Endodermal cell (in vitro differentiated cells): ENCODE measurements at places on chromosomes 13 and 19.

- no peak for DNase-seq
Observed at GRCh38 chr13:94784066-94784465, 71.7 kb upstream of the SOX21 start.

DNA sequence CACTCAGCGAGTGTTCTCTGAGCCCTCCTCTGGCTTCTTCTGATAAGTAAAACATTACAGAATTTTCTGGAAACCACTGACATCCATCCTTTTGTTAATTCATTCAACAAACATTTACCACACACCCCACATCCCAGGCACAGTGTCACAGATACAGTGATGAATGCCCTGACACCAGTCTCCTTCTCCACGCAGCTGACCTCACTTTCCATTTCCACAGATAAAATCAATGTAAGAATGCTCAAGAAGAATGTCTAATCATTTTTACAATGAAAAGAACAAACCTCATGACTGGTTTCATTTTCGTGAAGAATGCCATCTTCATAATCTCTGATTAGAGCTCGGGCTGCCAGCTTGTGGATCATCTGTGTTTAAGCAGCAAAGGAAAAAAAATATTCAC, 69.2 kb downstream of the PARP4 start:
- DNase-seq: no peak

DNA sequence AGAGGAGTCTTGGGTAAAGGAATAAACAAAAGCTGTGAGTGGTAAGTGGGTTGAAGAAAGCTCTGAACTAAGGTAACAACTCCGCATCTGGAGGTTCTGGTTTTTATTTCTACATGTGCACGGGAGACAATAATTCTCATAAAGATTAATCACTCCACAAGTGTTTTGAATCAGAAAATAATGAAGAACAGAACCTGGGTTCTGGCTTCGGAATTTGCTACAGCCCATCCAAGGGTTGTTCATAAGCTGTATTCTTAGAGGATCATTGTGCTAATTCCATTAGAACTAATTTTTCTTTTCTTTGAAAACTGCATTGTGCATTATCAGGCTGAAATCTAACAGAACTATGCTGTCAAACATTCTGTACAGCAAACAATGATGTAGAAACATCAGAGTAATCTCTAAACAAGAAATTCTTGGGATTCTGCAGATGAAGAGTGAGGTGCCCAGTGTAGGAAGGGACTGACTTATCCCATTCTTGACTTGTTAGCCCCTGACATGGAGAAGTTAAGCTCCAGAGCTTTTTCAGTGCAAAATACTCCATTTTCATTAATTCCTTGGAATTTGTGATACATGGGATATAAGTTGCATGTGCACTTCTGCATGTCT, 368.2 kb downstream of the COG6 start:
- no peak for DNase-seq

DNA sequence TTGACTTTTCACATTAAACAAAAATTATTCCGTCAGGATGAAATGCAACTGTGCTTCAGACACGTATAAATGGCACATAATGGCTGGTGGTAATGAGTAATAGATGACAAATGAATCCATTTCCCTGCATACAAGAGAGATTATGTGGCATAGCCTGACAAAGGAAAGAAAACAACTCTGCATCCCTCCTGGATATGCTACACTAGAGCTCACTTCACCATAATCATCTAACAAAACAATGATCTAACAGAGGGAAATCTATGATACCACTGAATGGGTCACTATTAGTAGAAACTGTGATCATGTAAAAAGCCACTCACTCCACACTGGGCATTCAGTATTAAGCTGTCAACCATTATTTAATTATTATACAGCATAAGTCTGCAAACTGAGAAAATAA, 1498.4 kb downstream of the EFNB2 start:
- DNase-seq: no peak

GRCh38 chr13:100666124-100666523, 8.5 kb downstream of the TMTC4 start:
- no peak for DNase-seq

GRCh38 chr13:51416107-51416506, 36.7 kb downstream of the INTS6 start:
- DNase-seq: no peak

GRCh38 chr13:112964971-112965492, 4.0 kb upstream of the MCF2L start:
- DNase-seq: no peak

GRCh38 chr13:44816701-44817100, 172.6 kb downstream of the NUFIP1 start:
- peak; percentile 16 for DNase-seq

- no peak for DNase-seq
Observed at GRCh38 chr13:25541434-25542123, 169.8 kb downstream of the ATP8A2 start.

DNA sequence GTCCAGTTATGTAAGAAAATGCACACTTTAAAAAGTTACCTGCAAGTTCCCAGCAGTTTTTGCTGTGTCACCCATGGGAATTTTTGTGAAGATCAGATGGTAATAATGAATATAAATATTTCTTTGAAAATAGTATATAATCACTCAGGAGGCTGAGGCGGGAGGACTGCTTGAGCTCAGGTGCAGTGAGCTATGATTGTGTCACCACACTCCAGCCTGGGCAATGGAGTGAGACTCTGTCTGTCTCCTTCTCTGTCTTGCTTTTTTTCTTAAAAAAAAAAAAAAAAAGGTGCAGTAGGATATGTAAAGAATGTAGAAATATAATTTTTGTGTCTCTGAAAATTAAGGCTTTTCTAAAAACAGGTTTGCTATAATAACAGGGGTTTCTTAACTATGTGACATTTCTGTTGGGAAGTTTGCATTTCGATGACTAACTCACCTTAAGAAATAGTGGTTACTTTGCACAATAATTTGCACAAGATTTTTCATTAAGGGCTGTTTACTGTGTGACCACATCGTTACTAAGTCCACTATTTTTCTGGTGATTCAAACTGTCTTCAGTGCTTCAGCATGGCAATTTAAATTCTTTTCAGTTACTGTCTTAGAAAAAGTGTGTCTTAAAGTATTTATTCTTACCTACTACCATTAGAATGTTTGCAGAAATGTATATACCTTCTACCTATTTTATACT, 37.3 kb downstream of the DNAJC3 start:
- no peak for DNase-seq

GRCh38 chr13:42364613-42365000, 92.7 kb downstream of the AKAP11 start:
- DNase-seq: peak; percentile 66

DNA sequence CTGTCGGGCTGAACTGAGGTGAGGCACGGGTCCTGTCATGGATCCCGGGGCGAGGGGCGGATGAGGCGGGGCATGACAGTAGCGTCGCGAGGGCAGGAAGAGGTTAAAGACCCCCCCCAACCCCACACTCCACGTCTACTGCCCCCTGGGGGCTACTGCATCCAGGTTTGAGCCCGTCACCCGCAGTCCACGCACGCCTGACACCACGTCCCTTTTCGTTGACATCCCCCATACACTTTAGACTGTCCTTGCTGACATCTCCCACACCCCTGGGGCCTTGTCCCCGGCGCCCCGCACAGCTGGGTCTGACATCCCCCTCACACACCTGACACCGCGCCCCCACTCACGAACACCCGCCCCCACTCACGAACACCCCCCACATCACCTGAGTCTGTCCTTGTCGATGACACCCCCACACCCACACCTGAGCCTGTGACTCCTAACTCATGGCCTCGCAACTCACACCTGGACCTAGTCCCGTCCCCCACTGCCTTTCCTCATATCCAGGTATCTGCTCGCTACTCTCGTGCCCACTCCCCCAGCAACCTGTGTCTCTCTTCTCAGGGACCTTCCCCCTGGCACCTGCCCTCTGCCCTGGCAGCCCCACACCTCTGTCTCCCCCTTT, 416 bp downstream of the SLC25A42 start:
- DNase-seq: no peak

DNA sequence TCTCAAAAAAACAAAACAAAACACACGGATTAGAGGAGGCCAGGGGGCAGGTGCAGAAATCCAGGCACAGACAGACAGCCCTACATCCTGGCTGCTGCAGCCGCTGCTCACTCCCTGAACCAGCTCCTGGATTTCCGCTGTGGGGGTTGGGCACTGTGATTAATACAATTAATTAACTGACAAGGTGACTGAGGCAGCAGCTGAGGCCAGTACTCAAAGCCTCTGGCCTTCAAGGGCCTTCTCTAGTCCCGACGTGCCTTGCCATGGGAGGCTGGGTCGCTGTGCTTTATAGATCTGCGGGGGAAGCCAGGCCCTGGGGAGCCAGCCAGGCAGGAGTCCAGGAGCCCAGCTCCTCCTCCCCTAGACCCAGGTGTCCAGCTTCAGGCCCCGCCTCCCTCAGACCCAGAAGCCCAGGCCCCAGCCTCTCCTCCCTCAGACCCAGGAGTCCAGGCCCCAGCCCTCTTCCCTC, 4.6 kb downstream of the NECTIN2 start:
- no peak for DNase-seq

GRCh38 chr19:5921516-5922160, 7.6 kb downstream of the CAPS start:
- DNase-seq: no peak

- no peak for DNase-seq
Observed at GRCh38 chr19:6521718-6522646, 8.8 kb upstream of the TNFSF9 start.

DNA sequence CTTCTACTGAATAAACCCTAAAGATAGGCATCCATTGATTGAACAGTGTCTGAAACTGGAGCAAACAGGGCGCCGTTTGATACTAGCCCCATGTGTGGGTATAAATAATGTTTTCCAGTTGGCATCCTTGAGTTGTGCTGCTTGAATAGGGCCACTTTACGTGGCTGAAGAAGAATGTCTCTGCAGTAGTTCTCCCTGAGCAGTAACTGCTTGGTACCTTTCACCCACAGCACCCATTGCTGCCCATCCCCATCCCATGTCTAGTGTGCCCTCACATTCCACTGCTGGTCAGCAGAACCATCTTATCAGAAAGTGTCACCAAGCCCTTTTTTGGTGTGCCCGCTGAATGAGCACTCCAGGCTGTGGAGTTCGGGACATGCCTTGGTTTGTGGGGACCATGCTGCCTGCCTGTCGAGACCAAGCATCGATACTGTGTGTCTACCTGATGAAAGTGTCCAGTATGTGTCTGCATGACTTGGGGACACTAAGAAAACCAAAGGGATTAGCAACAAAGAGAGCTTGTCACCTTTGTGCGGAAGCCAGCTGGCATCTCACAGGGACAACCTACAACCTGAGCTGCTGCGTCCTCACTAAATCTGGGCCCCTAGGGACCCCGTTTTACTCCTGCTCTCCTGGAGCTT, 162.0 kb downstream of the TM9SF2 start:
- DNase-seq: no peak

DNA sequence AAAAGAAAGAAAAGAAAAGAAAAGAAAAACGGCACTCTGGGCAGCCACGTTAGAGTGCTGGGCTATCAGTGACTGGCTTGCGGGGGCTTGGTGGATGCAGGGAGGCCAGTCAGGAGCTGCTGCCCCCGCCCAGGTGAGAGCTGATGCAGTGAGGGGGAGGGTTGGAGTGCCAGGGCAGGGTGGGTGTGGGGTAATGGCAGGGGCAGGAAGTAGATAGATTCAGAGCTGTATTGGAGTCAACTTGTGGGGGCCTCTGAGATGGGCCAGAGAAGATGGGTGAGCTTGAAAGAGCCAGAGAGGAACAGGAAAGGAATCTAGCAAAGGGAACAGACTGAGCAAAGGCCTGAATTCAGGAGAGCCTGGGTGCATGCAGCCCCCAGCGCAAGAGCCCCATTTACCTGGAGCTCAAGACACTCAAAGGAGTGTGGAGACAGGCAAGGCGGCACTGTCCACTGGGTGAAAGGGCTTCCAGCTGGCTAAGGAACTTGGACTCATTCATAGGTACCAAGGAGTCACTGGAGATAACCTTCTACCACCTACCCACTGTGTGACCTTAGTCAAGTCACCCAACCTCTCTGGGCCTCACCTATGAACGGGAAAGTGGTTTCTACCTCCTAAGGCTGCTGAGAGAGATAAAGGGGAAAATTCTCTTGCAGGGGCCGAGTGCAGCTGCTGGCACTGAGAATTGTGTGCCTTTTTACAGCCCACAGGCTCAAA, 20.2 kb downstream of the VSTM2B start:
- DNase-seq: no peak

DNA sequence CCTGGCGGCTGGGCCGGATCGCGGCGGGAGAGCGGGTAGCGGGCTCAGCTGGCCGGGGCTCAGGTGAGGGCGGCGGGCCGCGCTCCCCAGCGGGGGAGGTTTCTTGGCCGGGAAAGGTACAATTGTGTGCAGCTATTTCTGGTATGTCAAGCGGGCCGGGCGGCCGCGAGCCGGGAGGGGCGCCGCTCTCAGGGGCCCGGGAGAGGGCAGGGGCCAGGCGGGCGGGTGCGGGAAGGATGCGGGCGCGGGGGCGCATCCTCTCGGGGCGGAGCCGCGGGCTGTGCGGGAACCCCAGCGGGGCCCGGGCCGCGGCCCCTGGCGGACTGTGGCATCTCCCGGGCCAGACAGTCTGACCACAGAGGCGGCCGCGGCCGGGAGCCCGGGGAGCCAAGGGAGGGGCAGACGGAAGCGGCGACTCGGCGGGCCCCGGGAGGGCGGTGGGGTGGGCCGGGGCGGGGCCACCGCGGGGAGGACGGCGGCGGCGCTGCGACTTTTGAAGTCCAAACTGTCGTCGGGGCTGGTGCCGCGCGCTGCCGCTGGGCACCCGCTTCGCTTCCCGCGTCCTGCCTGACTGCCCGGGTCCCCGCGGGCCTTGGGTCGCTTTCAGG, at the start of gene LMO7:
TSS of gene LMO7 (plus strand) at position 503 of the 608 bp plus-strand sequence. CDS start 328 bp downstream, outside the sequence.
- DNase-seq: peak; percentile 91

GRCh38 chr19:44765949-44766335, 11.7 kb upstream of the CBLC start:
- no peak for DNase-seq

GRCh38 chr13:98998831-98999638, 21.2 kb upstream of the DOCK9 start:
- DNase-seq: peak; percentile 21

GRCh38 chr13:34179481-34179880, 361.5 kb downstream of the RFC3 start:
- DNase-seq: peak; percentile 67

DNA sequence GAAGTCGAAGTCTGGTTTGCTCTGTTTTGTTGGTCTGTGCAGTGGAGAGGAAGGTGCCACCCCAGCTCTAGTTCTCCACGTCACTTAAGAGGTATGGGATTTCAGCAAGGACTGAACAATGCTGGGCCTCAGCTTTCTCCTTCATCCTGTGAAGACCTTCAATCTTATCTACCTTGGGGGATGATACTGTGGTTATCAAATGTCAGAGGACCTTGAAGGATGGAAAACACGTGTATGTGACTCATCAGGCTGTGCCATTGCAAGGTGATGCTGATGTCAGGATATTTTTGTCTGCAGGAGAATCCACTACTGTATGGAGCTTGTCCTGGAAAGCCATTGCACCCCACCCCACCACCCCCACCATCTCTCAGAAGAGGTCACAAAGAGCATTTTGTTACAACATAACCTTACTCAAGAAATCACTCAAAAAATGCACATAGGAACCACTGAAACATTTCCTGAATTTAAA, 81.4 kb upstream of the UQCRFS1 start:
- DNase-seq: no peak
